ENCODE measurements at places on chromosomes 2 and 18.

- no peak for DNase-seq
Measured at GRCh38 chr2:230671117-230671516, 41.5 kb upstream of the CAB39 start.

- DNase-seq, result no peak
Measured at GRCh38 chr2:119939915-119940314, 73.0 kb upstream of the EPB41L5 start.

- no peak for DNase-seq
Measured at GRCh38 chr2:20542746-20543468, 96.0 kb downstream of the RHOB start.

DNA sequence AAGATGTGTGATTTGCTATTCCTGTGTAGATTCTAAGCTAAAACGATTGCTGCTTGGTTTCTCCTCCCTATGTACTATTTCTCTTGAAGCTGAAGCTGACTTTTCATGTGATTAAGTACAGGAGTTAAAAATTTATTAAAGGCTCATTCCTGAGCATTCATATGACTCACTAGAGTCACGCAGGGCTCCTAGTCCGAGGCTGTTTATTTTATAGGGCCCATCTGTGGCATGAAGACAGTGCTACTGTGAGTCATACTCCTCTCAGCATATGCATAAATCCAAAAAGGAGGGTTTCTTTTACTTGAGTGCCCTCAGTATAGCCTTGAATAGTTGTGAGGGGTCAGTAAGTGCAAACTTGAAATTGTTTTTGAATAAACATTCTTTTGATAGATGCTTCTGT is 378.8 kb downstream of the PTPRM start:
- DNase-seq, result peak; percentile 66

- DNase-seq, result no peak
Measured at GRCh38 chr2:136245211-136245610, 127.3 kb upstream of the CXCR4 start.

- DNase-seq, result no peak
Measured at GRCh38 chr18:46406539-46406932, 250.5 kb downstream of the LOXHD1 start.
